ENCODE measurements at places on chromosomes 4 and X. TPM values are rescaled to one million over a fixed set of nuclear protein-coding genes. Genes with fewer than 3 reads are reported as not detected.

HPRT1 gene
- total RNA-seq, result 3.0 TPM

NXF2B gene
- not detected for total RNA-seq

KIAA1210 gene
- not detected for total RNA-seq

PPP4R3C gene
- total RNA-seq, result not detected

BRS3 gene
- total RNA-seq, result not detected

RHOH gene
- not detected for total RNA-seq

IL13RA1 gene
- total RNA-seq, result 23.2 TPM

GPR82 gene
- not detected for total RNA-seq

ADAD1 gene
- not detected for total RNA-seq

FDCSP gene
- not detected for total RNA-seq

NKX3-2 gene
- not detected for total RNA-seq

IL2 gene
- not detected for total RNA-seq

BMPR1B gene
- total RNA-seq, result 1.3 TPM

TLL1 gene
- 1.3 TPM for total RNA-seq

TBC1D9 gene
- 1.5 TPM for total RNA-seq

MOSPD2 gene
- total RNA-seq, result 3.2 TPM

PIN4 gene
- total RNA-seq, result 11.2 TPM

SOD3 gene
- total RNA-seq, result 2.5 TPM

RHOXF1 gene
- not detected for total RNA-seq

CNGA1 gene
- 0.15 TPM for total RNA-seq

SLC25A6 gene
- 69.9 TPM for total RNA-seq

GPR50 gene
- not detected for total RNA-seq

UGT8 gene
- 0.15 TPM for total RNA-seq

MGAT4D gene
- total RNA-seq, result not detected

H2BW2 gene
- not detected for total RNA-seq

PDLIM3 gene
- total RNA-seq, result 2,886 TPM

CTAG1B gene
- not detected for total RNA-seq

TMEM144 gene
- 0.51 TPM for total RNA-seq

ASB9 gene
- not detected for total RNA-seq

SHROOM4 gene
- 4.3 TPM for total RNA-seq

TSPAN5 gene
- total RNA-seq, result 0.71 TPM

STAP1 gene
- not detected for total RNA-seq
